Activated CD4-positive, alpha-beta T cell treated with anti-CD3 and anti-CD28 coated beads for 4 hours (primary cell): ENCODE measurements at places on chromosomes 2 and 18.

DNA sequence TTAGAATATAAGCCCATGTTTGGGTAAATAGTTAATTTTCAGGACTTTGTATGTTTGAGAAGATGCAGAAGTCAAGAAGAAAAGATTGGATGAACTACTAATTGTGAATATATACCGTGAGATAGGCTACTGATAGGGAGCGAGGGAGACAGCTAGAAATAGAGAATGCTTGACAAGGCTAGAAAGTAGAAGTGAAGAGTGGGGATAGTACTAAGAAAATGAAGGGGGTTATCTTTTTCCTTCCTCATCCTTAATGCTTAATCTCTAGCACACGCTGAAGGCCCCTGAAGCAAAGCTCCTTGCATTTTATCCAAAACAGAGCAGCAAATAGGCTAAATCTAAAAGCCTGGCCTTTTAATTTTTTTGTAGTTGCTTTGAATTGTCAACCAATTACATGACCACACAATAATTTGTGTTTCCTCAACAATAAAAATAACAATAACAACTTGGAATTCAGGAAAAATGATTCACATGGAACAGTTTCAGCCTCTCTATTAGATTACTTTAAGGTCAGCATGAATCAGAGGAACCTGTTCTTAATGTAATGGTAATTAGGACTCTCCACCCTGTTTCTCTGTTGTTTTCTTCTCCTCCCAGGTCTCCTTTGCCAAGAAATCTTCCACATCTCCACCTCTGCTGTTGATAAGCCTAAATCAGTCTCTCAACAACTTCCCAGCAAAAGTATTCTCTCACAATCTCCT is 1071.3 kb upstream of the ZEB2 start:
- no peak for DNase-seq

DNA sequence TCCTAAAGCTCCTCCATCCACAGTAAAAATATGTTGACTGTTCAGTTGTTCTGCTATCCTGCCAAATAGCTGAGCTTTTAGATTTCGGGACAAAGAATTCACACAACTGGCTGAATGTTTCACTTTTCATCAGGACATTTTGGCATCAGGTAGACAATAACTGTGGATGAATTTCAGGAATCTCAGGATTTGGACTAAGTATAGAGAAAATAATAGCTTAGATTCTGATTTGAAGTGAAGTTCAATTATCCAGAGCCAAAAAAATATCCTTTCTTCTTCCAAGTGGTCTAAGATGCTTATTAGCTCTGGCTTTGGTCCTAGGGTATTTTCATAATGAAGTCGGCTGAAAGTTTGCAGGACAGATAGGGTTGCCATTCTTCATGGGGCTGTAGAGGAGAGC is 16.1 kb downstream of the KCNE4 start:
- no peak for DNase-seq

GRCh38 chr2:122864728-122865127 is 1109.3 kb downstream of the TSN start:
- no peak for DNase-seq

DNA sequence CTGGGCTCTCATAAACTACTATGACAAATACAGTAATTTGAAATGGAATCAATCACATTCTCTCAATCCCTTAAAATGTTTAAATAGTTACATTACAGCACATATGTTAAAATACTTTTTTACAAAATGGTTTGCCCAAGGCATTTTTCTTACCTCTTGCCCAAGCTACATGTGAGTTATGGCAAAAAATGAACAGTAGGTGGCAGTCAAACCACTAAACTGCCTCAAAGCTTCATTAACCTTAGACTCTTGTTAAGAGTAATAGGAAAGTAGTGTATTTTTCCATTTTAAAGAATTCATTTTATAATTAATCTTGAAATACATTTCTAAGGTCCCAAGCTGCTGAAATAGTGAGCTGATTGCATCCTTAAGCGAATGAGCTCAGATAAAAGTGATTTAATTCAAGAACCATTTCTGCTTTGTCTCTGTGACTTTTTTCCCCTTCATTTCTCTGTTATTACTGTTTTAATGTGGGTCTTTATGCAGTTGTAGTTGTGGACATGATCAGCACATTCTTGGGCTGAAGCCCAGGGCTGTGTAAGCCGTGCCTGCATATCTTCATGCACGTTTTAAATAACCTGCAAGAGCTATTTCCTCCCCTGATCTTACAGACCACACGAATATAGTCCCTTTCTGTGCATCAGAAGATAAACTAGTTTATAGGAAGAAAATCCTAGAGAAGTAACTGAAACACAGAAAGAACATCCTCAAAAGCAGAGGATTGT is 311.8 kb downstream of the LNPK start:
- DNase-seq: no peak

- DNase-seq: no peak
These were observed 83.5 kb downstream of the HRH4 start for GRCh38 chr18:24543795-24544498.

- no peak for DNase-seq
These were observed 83.8 kb upstream of the ACVR2A start for GRCh38 chr2:147760984-147761383.

GRCh38 chr2:60844105-60844504 is 37.3 kb upstream of the REL start:
- DNase-seq: no peak

DNA sequence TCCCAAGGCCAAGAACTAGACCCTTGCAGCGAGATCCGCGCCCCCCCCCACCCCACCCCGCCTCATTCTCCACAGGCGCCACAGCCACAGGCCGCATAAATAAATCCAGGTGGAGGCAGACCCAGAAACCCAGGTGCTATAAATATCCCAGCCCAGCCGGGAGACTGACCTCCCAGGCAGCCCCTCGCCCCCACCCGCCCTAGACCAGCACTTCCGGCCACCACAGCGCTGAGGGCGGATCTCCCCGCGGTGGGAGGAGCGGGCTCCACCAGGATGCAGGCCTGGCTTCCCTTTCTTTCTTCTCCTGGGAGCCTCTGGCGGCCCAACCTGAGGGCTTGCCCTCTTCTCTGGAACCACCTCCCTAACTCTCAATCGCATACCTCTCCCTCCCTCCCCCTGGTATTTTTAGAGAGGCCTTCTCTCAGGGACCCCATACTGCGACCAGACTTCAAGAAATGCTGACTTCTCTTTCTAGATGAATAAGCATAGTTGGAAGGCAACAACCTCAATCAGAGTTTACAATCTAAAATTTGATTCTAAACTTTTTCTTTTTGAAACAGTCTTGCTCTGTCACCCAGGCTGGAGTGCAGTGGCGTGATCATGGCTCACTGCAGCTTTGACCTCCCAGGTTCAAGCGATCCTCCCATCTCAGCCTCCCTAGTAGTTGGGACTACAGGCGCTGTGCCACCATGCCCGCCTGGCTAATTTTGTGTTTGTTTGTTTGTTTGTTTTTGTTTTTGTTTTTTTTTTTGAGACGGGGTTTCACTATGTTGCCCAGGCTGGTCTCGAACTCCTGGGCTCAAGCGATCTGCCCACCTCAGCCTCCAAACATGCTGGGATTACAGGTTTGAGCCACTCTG is 55.0 kb downstream of the PKDCC start:
- DNase-seq: no peak

DNA sequence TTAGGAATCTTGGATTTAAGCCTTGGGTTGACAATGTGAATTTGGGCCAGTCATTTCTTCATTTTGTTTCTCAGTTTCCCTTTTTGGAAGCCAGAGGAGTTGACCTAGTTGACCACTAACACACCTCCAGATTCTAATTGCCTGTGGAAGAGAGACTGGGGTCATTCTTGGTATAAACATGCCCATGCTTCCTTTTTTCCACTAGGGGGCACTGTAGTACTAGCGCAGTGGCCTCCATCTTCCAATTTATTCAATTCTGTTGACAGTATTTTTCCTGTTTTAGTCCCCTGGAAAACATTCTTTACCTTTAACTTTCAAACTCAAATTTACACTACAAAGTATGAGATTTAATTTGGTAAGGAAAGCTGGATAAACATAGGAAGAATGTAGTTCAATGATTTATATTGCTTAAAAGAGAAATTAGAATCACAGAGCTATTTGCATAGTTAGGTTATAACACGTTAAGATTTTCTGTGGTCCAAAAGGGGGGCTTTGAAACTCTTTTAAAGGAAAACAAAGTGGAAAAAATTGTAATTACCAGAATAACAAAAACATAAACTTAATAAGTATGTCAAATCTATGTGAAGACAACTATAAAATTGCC is 57.5 kb upstream of the AGPS start:
- DNase-seq: peak; percentile 7

GRCh38 chr18:6221602-6222014 is 193.1 kb downstream of the L3MBTL4 start:
- DNase-seq: no peak

GRCh38 chr2:147174824-147175254 is 670.0 kb upstream of the ACVR2A start:
- DNase-seq: no peak

GRCh38 chr2:184119989-184120800 is 478.1 kb upstream of the ZNF804A start:
- DNase-seq: no peak

DNA sequence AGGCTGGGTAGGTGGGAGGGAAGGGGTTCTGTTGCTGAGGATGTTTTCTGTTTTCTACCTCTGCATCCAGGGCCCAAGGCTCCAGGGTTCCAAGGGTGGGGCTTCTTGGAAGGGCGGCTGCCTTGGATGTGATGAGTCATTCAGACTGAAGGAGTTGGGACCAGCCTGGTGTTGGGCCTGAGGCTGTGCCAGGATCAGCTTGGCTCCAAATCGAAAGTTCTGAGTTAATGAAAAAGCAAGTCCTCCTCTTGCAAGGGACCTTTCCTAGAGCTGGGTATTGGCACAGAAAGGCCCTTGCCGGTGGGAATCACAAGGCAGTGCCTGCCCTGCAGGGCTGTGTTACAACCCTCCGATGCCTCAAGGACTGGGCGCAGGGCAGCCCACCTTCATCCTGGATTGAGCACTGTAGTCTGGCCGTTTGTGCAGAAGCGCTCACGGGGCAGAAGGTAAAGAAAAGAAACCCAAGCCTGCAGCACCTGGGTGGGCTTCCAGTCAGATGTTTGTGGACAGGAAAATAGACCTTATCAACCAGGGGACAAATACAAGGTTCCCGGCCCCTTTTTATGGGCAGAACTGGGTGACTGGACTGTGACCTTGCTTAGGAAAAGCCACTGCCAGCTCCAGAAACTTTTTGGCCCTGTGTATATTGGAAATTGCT is 52.5 kb upstream of the MCFD2 start:
- DNase-seq: no peak

DNA sequence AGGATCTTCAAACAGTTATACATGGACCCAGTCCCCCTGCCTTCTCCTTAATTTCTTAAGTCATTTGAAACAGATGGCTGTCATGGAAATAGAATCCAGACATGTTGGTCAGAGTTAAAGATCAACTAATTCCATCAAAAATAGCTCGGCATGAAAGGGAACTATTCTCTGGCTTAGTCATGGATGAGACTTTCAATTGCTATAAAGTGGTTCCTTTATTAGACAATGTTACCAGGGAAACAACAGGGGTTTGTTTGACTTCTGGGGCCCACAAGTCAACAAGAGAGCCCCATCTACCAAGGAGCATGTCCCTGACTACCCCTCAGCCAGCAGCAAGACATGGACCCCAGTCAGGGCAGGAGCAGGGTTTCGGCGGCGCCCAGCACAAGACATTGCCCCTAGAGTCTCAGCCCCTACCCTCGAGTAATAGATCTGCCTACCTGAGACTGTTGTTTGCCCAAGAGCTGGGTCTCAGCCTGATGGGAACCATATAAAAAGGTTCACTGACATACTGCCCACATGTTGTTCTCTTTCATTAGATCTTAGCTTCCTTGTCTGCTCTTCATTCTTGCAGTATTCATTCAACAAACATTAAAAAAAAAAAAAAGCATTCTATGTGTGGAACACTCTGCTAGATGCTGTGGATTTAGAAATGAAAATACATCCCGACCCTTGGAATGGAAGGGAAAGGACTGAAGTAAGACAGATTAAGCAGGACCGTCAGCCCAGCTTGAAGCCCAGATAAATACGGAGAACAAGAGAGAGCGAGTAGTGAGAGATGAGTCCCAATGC is 4.6 kb downstream of the TTR start:
- DNase-seq: no peak

DNA sequence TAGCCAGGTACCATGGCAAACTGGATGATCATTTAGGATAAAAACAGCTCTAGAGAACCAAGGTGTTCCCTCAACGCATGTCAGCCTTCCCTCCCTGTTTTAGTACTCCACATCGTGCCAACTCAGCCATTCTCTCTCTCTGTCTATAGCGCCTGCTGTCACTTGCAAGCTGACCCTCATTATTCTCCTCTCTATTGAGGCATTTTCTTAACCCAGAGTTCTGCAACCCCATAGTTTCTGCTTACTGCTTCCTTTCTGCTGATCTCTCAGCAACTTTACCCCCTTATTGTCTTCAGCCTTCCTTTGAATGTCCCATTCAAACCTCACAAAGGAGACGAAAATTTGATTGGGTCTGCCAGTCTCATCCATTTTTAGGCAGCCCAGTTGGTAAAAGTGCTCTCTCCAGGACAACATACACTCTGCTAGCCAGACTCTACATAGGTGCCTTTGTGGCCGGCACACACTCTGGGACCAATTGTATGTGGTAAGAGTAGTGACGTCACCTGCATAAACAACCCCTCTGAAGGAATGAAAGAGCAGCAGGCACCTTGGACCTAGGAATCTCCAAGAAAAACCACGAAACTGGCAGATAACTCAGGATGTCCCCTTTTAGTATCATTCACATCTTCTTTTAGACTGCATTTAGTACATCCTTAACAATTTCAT is 367.2 kb upstream of the KCNH7 start:
- no peak for DNase-seq

- no peak for DNase-seq
These were observed 17.9 kb downstream of the ANTXR1 start for GRCh38 chr2:69030800-69031428.

GRCh38 chr2:88258208-88258607 is 88.1 kb downstream of the THNSL2 start:
- DNase-seq: no peak

DNA sequence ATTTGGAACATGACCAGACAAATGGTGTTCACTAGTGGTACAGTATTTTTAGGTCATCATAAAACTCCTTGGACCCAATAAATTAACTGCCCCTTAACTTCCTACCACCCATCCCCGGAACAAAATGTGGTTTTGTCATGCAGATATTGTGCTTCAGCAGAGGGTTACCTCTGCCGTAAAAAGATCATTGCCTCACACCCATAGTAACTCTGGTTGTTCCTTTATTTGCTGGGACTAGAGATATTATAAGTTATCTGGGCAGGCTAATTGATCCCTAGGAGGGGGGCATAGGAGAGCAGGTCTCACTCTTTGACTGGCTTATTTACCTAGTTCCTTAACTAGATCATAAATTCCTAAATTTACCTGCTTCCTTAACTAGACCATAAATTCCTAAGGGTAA is 1343.9 kb upstream of the CHAC2 start:
- DNase-seq: no peak
